A549 treated with AZD2906 at 1 μM for 4 hours (cell line): ENCODE measurements at places on chromosomes 16 and 17. TPM values are rescaled to one million over a fixed set of nuclear protein-coding genes. Genes with fewer than 3 reads are reported as not detected.

The METTL16 gene
- total RNA-seq, result 26.7 to 31.8 TPM (median 31.3 TPM) in 5 replicates

The SMG6 gene
- total RNA-seq, result 21.0 to 25.0 TPM (median 22.9 TPM) in 5 replicates

The NEURL4 gene
- total RNA-seq, result 23.0 to 36.7 TPM (median 28.7 TPM) in 5 replicates

The MT1F gene
- total RNA-seq, result 16.6 to 30.8 TPM (median 20.1 TPM) in 5 replicates

The OTOA gene
- 0.06 to 0.10 TPM (median 0.06 TPM) in 4 of 5 replicates, not detected in the other for total RNA-seq

The NKD1 gene
- 0.20 to 0.65 TPM (median 0.30 TPM) in 5 replicates for total RNA-seq

The KIF18B gene
- total RNA-seq, result 30.5 to 38.1 TPM (median 36.8 TPM) in 5 replicates

The TBC1D26 gene
- total RNA-seq, result not detected in 5 replicates

The LGALS9 gene
- total RNA-seq, result 1.0 to 1.5 TPM (median 1.4 TPM) in 5 replicates

The DHRS7C gene
- total RNA-seq, result not detected in 5 replicates
